ENCODE measurements at places on chromosomes 3 and 15. TPM values are rescaled to one million over a fixed set of nuclear protein-coding genes. Genes with fewer than 3 reads are reported as not detected.

The GOLGA6A gene
- not detected for total RNA-seq

The MORC1 gene
- total RNA-seq = not detected

The SLC22A13 gene
- 0.22 TPM for total RNA-seq

The CNTN6 gene
- total RNA-seq = not detected

The MYRIP gene
- total RNA-seq = 0.22 TPM

The TUSC7 gene
- not detected for total RNA-seq

The UROC1 gene
- total RNA-seq = not detected

The MED12L gene
- total RNA-seq = 0.25 TPM

The CYP1A2 gene
- total RNA-seq = not detected

The ANKRD63 gene
- not detected for total RNA-seq

The GOLGA8N gene
- total RNA-seq = 11.4 TPM

The SLC12A1 gene
- total RNA-seq = not detected

The FANCD2OS gene
- total RNA-seq = not detected

The KBTBD8 gene
- 4.0 TPM for total RNA-seq

The A4GNT gene
- total RNA-seq = not detected

The ALG1L2 gene
- total RNA-seq = 0.22 TPM

The P3H2 gene
- total RNA-seq = 14.1 TPM

The GJD2 gene
- not detected for total RNA-seq

The CFAP91 gene
- total RNA-seq = 0.77 TPM

The AADAC gene
- total RNA-seq = 0.12 TPM

The ECE2 gene
- total RNA-seq = not detected

The PCSK6 gene
- 1.2 TPM for total RNA-seq

The RHCG gene
- total RNA-seq = not detected

The SEMA7A gene
- 49.2 TPM for total RNA-seq

The ISY1 gene
- total RNA-seq = 25.9 TPM

The CPN2 gene
- total RNA-seq = not detected

The FBXL2 gene
- 29.0 TPM for total RNA-seq

The P2RY13 gene
- not detected for total RNA-seq

The RBP2 gene
- not detected for total RNA-seq

The LSM3 gene
- 8.0 TPM for total RNA-seq

The CNBP gene
- 334 TPM for total RNA-seq

The ROBO2 gene
- total RNA-seq = 0.37 TPM

Data from uterine smooth muscle cell (primary cell).